ENCODE measurements at places on chromosomes 5 and 9.

DNA sequence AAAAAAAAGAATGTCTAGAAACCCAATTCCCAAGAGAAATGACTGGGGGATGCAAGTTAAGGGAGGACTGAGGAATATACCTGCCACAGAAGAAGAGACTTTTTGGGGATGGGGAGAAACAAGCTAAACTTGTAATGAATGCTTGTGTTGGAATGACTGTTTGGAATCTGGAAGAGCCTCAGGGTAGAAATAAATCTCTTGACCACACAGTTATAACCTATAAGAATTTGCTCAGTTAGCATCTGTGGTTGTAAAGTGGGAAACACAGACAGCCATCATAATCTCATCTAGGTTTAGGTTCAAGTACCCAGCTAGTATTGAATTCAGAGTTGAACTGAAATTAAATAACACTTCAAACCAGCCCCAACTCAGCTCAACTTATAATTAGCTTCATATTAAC is 678.3 kb upstream of the CHD1 start:
- DNase-seq = no peak

- DNase-seq = no peak
Observed at GRCh38 chr5:119345861-119346260, 10.0 kb upstream of the TNFAIP8 start.

- DNase-seq = no peak
Observed at GRCh38 chr9:35285731-35286130, 123.9 kb downstream of the UNC13B start.

GRCh38 chr5:154242442-154242841 is 51.9 kb downstream of the GALNT10 start:
- DNase-seq = no peak

DNA sequence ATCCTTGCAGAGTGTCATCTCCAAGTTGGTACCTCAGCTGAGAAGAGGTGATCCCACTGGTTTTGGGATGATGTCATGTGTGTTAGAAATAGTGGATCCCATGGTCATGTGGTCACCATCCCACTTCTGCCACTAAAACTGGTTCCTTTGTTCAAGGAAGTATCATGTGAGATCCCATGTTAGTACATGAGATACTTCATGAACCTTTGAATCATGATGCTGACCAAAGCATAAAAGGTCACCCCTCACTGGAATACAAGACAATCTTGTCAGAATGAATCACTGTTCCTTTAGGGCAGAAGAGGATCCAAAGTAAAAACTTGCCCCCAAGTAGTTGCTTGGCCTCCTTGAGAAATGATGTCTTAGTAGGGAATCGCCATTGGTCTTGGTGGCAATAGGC is 150.9 kb upstream of the MOCS2 start:
- no peak for DNase-seq

DNA sequence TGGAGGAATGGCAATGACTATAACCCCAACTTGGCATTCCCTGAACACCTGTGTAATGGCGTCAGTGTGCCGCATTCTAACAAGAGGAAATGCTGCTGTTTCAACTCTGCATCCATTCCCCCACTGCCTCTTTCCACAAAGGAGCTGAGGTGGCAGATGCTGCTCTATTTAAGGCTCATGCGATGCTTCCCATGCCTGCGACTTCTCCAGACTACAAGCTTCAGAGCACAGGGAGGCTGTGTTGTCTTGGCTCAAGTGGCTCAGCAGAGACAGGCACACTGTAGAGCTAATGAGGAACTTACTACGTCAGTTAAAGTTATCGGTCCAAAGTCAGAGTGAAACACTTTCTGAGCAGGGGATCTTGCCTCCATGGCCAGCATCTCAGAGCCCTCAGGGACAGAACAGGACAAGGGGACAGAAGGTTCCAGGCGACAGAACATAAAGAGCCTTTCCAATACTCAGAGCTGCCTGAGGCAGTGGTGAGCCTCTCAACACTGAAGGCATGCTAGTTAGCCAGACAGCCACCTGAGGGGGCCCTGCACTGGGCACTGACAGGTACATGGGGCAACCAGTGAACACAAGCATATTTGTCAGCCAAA is 21.8 kb downstream of the TNIP1 start:
- no peak for DNase-seq

GRCh38 chr5:51475628-51476027 is 92.4 kb downstream of the ISL1 start:
- DNase-seq = no peak

- no peak for DNase-seq
Observed at GRCh38 chr9:75797085-75797580, 93.3 kb upstream of the PCSK5 start.

DNA sequence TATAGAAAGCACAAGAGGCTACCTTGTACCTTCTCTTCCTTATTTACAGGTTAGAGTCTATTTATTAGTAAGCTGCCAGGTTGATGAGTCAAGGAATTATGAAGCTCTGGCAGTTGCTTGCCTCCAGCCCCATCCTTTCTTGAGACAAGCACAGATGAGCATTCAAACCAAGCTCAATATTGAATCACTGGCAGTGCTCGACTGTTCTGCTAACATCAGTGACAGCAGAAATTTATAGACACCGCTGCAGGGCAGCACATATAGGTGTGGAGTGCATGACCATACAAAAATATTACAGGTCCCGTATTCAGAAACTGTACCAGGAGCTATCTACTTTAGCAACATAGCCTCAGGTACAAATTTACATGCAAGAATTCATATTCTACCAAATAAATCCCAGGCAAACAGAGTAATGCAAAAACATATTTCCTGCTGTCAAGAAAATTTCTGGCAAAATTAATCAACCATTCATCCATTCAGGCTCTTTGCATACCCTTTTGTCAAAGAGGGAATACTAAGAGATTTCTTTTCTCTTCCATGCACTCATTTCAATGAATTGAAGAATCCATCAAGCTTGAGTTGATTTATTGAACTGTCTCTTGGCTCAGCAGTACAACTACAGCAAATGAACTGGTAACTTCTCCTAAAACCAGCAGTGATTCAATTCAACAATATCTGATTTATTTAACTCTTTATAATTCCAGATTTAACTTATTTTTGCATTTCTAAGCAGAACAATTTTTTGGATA is 26.9 kb upstream of the PCA3 start:
- no peak for DNase-seq

GRCh38 chr9:6049798-6050197 is 34.4 kb upstream of the RANBP6 start:
- no peak for DNase-seq

DNA sequence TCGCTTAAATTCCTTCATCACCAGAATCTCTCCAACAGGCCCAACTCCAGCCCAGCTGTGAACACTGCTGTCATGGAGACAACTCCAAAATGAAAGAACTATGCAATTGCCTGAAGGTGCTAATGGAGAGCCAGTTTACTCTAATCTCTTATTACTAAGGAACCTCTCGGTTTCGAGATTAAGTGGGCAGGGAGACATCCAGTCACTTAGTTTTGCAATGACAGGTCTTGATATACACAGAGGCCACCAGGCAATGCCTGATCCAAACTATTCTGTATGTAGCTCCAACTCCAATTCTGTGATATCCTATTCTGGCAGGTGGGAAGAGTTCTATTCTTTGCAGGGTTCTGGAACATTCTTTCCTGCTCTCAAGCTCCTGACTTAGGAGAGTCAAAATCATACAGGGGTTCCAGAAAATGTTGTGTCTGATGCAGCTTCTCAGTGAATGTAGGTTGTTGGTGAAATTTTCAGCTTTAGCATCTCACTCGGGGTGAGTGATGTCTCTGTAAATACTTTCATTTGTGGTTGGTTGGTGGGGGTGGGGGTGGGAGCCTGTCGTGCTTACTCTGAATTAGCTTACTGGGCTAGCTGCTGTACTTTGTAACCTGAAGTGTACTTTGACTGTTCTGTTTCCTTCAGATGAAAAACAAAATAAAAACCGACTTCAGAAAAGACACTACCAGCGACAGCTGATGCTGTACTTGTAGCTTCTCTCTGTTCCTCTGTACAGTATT is 170.9 kb downstream of the PALM2AKAP2 start:
- DNase-seq = no peak

DNA sequence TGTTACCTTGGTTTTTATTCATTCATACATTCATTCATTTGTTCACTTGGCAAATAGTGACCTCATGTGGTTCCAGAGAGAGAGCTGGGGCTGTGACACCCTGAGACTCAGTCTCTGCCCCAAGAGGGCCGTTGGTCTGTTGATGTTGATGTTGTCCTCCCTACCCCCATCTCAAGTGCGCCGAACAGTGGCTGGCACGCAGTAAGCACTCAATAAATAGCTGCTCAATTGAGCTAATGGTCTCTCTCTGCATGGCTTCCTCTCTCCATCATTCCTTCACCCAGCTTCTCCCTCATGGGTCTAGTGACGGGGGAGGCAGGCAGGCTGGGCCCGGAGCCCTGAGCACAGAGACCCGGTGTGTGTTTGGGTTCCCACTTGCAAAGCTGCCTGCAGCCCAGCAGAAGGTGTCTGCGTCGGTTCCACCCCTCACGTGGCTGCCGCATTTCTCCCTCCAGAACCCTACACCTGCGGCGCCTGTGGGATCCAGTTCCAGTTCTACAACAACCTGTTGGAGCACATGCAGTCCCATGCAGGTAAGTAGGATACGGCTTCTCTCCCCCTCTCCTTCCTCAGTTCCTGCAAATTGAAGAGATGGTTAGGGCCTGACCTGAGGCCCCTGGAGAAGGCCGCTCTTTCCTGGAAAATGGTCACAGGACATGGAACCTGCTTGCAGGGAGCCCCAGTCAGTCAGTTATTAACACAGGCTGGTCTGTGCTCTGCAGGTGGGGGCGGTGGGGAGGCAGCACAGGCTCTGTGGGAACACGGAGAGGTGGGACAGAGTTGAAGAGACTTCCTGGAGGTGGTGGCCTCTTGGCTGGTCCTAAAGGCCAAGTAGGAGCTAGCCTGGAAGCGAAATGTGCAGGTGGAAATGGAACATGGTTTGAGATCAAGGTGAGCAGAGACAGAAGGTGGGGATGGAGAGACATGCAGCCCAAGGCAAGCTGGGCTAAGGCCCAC is 42.0 kb downstream of the AMBP start:
- DNase-seq = no peak

GRCh38 chr9:99778836-99779235 is 42.8 kb upstream of the NR4A3 start:
- no peak for DNase-seq

DNA sequence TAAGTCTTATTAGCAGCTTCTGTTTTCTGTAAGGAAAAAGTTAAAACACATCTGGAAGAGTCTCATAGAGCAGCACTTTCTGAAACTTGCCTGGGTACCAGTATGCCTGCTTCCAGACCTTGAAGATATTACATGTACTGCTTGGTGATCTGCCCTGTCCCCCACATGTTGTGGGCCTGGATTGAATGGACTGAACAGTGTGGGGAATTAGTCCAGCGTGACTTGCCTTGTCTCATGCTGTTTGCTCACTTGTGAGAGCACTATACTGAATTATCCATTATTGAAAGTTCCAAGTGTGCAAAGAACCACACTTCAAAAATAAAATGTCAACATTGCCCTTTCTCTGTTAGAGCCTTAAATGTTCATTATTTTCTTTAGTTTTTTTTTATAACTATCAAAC is 8.9 kb downstream of the CTNNA1 start:
- no peak for DNase-seq

DNA sequence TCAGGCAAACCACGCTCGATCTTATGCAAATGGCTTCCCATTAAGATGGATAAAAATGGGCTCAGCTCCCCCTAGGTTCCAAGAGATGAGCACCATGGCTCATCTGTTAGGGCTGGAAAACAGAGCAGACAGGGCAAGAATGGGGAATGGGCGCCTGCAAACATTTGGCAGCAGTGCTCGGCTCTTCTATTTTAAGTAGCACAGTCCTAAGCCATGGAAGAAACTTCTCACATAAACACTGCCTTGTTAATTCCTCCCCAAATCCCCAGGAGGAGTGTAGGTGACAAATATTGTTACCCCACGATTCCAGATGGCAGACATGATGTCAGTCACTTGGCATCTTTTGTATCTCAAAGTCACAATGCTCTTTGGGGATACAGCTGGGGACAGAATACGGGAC is 221.8 kb downstream of the ICE1 start:
- no peak for DNase-seq

DNA sequence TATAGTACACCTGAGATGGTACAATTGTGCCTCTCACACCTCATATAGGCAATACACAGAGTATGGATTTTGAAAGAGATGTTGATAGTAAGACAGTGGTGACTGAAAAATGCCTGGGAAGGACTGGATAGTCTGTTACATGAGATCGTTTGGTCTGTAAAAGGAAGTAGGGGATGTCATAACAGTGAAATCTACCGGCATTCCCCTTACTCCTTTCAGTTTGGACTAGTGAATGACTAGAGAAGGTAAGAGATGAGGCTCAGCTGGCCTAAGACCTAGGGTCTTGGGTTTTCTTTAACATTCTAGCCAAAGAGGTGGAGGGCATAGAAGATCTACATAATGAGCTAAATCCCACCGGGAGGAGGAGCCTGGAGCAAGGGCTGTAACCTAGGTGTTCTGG is 8.1 kb downstream of the TAL2 start:
- DNase-seq = no peak

DNA sequence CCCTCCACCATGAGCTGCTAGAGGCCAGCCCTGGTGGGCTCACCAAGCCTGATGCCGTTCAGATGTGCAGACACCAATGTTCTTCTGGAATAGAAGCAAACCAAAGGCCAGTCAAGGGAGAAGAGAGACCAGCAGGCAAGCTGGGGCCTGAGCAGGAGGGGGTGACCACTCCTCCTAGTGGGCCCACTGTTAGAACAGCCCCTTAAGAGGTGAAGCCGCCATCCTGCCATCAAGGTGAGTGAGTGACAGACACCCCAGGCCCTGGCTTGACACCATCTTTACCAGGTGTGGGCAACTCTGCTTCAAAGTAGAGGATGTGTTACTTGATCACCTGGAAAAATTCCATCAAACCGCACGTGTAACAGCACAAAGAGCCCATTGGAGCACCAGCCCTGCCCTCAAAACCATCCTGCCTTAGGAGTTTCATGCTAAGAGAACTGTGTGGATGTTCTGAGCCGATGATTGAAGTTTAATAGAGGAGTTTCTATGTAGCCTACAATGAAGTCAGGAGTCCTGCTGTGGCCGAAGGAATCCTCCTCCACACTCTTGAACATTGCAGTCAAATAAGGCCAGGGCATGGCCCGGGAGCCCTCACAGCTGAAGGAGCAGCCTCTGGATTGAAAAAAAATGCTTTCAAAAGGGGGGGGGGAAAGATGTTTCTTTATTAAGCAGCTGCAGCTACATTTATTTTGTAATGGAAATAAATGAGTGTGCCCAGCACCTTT is 20.8 kb downstream of the AMBP start:
- DNase-seq = no peak

DNA sequence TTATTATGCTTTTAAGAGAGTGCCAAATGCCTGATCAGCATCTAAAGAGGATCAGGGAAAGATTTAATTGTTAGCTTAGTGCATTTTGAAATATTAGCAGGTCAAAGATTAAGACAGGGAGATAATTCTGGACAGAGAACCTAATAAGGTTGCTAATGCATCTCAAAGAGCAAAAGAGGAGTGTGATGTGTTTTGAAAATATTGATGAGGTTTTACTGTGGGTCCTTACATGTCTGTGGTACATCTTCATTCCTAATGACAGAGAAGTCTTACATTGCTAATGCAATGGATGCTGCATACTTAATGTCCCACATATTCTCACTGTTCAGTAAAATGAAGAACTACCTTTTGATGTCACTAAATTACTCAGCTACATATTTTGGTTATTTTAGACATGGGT is 154.1 kb downstream of the TAF11L14 start:
- no peak for DNase-seq

GRCh38 chr5:105640328-105640727 is 2030.4 kb downstream of the EFNA5 start:
- DNase-seq = no peak

- DNase-seq = no peak
Observed at GRCh38 chr9:114813717-114814418, 8.0 kb upstream of the TNFSF15 start.
